ENCODE measurements at places on chromosomes 7 and 10.

GRCh38 chr7:31688372-31688771 is 1.4 kb downstream of the PPP1R17 start:
- no peak for DNase-seq

DNA sequence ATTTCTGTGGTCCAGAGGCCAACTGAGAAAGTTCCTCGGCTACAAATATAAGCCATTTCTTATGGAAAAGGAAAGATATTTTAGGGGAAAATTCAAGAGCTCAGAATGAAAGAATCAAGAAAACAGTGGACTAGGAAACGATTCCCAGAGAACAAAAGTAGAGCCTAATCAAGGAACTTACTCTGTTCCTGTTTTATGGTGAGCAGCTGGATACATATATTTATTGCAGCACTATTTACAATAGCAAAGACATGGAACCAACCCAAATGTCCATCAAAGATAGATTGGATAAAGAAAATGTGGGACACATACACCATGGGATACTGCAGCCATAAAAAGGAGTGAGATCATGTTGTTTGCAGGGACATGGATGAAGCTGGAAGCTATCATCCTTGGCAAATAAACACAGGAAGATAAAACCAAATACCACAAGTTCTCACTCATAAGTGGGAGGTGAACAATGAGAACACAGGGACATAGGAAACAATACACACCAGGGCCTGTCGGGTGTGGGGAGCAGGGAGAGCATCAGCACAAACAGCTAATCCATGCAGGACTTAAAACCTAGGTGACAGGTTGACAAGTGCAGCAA is 298.7 kb downstream of the THSD7A start:
- DNase-seq, result no peak

GRCh38 chr7:106339513-106340246 is 54.9 kb upstream of the NAMPT start:
- DNase-seq, result no peak

DNA sequence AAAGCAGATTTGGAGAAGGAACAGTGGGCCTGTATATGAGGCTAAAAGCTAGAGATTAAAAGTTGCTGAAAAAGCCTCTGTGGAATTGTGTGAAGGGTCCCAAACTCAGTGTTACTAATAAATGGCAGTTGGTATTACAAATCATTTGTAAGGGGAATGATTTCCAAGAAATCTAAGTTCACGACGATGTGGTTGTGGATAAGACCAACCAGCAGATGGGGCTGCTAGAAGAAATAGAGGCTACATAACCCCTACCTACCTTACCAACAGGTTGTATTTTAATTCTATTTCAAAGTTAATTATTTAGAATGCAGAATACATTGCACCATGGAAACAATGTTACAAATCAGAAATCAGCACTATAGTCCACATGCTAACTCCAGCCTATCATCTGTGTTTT is 377.1 kb downstream of the HPSE2 start:
- DNase-seq, result no peak

GRCh38 chr10:89301232-89301631 is 614 bp upstream of the IFIT2 start:
- no peak for DNase-seq

- DNase-seq, result no peak
Measured at GRCh38 chr7:150685219-150686029, at the start of gene GIMAP2. Gene GIMAP2, plus strand, starts transcription at chr7:150685706. Its CDS starts 1,354 bp downstream, at chr7:150687060.

- DNase-seq, result no peak
Measured at GRCh38 chr10:28939281-28940157, 262.2 kb downstream of the BAMBI start.

- no peak for DNase-seq
Measured at GRCh38 chr7:43042302-43042701, 70.1 kb upstream of the HECW1 start.

- no peak for DNase-seq
Measured at GRCh38 chr10:14409247-14409646, 78.5 kb upstream of the FRMD4A start.

DNA sequence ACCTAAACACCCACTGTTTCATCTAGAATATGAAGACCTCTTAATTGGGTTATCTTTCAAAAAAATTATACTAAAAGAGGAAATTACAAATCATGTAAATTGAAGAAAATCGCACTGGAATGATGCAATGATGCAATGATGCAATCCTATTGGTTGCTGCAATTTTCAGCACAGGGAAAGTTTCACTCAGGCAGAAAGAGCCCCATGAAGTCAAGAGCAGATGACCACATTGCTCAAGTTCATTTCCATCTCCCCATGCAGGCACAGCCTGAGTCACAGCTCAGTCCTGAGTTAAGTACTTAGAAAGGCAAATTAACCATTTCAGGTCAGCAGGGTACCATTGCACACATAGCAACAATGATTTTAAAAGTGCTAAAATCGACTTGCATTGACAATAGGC is 180.3 kb upstream of the MYO3A start:
- no peak for DNase-seq

- peak; percentile 47 for DNase-seq
Measured at GRCh38 chr7:79820387-79820786, 314.2 kb upstream of the GNAI1 start.

- no peak for DNase-seq
Measured at GRCh38 chr10:77861366-77861765, 65.2 kb downstream of the DLG5 start.

DNA sequence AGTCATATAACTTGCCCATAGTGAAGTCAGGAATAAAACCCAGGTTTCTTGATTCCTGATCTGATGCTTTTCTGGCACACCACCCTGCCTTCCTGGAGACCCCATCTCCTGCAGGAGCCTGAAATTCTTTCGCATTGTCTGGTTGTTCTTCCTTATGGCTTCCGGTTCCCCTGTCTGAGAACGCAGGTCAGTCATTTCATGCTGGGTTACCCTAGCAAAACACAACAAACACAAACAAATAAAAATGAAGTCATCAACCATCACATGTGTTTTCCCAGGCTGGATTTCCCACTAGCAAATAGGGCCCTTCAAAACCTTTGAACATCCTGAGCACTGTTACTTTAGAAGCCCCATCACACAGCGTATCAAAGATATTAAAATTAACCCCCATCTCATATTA is 569.6 kb downstream of the LRMDA start:
- DNase-seq, result no peak

- no peak for DNase-seq
Measured at GRCh38 chr7:41306486-41306885, 396.4 kb downstream of the INHBA start.

Measured in dorsolateral prefrontal cortex (tissue), 122 donors.